Activated naive CD4-positive, alpha-beta T cell treated with anti-CD3 and anti-CD28 coated beads, Interleukin-2, amount 10 ng/mL, durations not matched to agents 7 days and 5 days (primary cell): ENCODE measurements at places on chromosomes 4 and X.

DNA sequence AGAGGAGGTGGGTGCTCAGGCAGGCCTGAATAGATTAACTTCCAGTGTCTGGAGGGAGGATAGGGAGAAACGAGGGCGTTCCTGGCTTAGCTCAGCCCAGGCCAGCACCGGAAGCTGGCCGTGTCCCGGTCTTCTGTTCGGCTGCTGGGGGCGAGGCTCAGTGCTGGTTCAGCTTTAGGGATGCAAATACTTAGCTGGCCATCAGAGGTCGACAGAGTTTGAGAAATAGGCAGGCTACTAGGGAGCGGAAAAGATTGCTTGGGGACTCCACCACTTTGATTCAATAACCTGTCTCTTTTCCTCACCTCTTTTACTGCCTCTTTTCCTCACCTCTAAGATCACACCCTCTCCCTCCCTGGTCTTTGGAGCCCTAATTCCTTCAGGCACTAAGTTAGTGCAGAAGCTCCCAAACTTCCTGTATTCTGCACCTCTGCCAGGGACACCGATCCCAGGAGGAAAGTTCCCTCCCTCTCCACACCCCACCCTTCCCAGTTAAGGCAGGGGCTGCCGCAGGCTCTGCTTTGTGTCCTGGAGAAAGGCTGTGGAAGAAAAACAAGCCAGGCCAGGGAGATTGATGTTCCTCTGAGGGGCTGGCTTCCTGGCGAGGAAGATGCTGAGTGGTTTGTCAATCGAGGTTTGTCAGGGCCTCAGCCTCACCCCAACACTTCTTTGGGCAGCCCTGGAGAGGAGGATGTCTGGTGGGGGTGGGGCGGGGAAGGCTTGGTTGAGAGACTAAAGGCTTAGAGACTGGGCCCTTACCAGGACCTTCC, 6.0 kb upstream of the EFNB1 start:
- peak; percentile 32 for DNase-seq

DNA sequence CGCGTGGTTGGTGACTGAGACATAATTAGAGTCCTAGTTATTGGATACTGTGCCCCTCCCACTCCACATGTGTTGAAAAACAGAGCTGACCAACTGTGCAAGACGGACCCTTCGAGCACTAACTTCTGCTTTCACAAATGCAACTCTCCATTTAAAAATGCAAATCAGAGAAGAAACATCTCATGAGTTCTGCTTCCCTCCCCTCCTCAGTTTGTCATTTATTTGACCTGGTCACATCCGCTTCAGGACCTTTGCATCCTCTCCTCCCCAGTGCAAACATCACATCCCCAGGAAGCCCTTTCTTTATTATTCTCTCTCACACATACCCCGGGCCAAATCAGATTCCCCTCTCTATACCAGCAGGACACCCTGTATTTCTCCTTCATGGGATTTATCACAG, 38.1 kb upstream of the NOCT start:
- no peak for DNase-seq

GRCh38 chrX:101377547-101377946, 8.4 kb downstream of the BTK start:
- no peak for DNase-seq

DNA sequence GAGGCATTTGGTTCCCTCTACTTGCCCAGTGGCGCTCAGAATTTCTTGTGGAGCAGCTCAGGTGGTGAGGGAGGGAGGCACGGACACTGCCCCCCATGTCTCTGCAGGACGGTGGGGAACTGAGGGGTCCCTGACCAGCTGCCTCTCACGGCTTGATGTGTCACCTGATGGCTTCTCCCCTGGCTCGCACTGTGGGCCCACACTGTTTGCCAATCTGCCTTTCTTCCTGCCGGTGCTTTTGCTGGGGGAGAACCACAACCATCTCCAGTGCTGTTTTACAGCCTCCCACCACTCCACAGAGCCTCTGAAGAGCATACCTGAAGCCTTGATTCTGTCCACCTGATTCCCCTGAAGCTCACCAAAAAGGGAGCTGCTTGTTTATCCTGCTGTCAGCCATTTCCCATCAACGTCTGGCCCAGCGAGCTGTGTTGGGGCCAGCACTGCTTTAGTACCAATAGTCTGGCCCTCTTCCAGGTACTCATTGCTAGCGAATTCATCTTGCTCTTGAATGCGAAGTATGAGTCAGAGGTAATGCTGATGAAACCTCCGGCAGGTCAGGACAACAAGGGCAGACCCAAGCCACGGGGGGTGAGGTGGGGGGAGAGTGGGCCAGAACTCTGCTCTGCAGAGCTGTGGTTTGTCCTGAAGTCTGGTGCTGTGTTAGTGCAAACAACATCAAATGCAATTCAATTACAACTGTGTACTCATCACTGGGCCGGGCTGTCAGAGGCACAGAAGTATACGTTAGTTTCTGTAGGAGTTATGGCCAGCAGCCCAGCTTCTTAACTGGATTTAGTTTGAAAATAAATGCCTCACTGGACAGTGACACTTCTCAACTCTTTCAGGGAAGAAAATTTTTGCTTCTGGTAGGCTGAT, 208.3 kb upstream of the JADE1 start:
- no peak for DNase-seq

- DNase-seq, result no peak
These were observed 144.1 kb downstream of the DIPK2B start for GRCh38 chrX:45056428-45057145.

DNA sequence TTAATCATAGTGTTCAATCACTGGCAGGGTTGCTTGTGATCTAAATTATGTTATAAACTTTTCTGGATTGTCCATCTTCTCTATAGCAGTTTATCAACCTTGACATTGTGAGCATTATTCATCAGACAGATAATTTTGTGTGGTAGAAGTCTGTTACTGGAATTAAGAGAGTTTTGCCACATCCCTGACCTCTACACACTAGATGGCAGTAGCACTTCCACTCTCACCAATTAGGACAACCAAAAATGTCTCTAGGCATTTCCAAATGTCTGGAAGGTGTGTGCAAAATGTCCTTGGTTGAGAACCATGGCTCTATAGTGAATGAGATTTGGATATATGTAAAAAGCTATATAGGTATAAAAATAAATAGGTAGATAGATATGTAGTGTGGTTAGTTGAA, 324.1 kb upstream of the FAM47C start:
- DNase-seq, result no peak

- no peak for DNase-seq
These were observed 1433.8 kb upstream of the TENM3 start for GRCh38 chr4:180809439-180809838.

- no peak for DNase-seq
These were observed 46.8 kb upstream of the GPR78 start for GRCh38 chr4:8533274-8533865.

GRCh38 chrX:9466124-9466495, 1.3 kb downstream of the TBL1X start:
- peak; percentile 42 for DNase-seq

DNA sequence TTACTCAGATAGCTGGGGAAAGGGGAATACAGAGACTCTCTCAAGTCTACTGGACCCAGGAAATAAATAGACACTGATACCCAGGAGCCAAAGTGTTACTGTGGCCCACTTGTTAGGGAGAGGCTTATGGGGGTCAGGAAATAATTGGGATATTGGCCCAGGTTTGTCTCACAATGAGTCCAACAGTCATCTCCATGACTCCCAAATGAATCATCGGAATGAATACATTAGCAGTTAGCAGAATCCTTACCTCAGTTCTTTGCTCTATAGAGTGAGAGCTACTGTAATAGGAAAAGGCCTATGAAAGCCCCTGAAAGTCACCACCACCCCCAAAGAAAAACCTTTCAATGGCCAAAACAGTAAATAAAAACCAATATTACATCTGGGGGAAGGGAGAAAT, 42.4 kb upstream of the ARHGEF6 start:
- no peak for DNase-seq

DNA sequence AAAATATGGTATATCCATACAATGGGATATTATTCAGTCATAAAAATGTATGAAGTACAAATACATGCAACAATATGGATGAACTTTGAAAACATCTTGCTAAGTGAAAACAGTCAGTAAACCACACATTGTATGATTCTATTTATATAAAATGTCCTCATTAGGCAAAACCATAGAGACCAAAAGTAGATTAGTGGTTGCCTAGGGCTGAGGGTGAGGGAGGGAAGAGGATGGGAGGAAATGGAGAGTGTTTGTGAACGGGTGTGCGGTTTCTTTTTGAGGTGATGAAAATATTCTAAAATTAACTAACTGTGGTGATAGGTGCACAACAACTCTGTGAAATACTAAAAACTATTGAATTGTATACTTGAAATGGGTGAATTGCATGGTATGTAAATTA, 29.6 kb downstream of the TEX11 start:
- DNase-seq, result peak; percentile 24

DNA sequence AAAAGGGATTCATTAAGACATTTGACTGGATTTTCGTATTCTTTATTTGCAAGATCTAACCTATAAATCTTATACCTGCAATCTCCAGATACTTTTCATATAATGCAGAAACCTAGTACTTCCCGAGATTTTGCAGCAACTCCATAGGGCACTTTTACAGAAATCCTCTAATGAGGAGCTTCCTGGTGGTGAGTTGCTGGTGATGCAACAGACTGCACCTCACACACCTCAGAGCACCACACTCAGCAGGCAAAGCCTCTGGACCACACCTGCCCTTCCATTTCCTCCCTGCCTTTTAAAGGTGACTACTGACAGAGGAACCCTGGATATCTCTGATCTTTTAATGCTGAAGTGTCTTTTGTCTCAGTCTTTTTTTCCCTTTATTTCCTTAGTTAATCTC, 289.4 kb downstream of the TRAM1L1 start:
- DNase-seq, result no peak

DNA sequence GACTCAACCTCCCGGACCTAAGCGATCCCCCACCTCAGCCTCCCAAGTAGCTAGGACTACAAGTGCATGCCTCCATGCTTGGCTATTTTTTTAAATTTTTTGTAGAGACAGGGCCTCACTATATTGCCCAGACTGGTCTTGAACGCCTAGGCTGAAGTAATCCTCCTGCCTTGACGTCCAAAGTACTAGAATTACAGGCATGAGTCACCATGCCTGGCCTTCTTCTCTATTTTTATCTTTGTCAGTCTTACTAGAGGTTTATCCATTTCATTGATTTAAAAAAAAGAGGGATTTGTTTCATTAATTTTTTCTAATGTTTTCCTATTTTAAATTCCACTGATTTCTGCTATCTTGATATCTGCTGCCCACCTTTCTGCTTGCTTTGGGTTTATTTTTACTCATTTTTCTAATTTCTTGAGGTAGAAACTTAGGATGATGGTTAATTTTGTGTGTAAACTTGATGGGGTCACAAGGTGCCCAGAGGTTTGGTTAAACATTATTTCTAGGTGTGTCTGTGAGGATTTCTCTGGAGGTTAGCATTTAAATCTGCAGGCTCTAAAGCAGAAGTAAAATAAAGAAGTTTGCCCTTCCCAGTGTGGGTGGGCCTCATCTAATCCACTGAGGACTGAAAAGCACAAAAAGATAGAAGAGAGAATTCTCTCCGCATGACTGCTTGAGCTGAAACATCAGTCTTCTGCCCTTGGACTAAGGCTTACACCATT, 116.2 kb upstream of the DCLK2 start:
- no peak for DNase-seq

DNA sequence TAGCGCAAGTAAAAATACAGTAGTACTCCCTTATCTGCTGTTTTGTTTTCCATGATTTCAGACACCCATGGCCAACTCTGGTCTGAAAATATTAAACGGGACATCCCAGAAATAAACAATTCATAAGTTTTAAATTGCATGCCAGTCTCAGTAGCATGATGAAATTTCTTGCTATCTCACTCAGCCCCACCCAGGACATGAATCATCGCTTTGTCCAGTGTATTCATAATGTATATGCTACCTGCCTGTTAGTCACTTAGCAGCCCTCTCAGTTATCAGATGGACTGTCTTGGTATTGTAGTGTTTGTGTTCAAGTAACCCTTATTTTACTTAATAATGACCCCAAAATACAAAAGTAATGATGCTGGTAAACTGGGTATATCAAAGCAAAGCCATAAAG, 158.2 kb upstream of the DDIT4L start:
- DNase-seq, result no peak

DNA sequence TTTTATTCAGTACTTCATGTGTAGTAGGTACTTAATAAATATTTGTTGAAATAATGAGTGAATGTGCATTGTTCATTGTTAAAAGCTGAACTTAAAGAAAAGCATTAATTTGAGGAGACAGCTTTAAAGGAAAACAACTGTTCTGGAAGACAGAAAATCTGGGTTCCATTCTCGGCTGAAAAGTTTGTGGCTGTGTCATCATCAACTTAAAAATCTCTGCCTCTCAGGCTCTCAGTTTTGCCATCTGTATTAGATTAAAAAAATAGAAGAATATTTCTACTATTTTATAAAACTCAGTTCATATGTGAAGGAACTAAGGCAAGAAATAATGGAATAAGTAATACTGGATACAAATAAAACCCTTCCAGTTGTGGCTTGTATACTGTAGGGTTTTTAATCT, 62.5 kb downstream of the FSTL5 start:
- DNase-seq, result no peak

DNA sequence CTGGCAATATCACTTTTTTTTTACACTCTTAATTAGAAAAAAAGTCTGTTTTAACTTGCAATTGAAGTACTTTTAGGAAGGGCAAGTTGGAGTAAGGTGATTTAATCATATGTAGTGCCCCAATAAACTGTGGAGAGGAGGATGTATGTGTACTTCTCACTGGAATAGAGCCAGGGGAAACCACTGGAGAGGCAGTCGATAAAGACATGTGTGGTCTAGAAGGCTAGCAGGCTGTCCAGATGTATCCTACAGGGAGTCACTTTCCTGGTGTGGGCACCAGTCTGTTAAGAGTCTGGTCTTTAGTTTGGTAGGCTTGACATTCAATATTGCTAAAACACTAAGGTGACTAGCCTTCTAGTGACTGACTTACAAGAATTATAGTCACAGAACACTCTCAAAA, 9.6 kb upstream of the SGMS2 start:
- no peak for DNase-seq

GRCh38 chr4:184769141-184769765, 35.4 kb upstream of the CENPU start:
- no peak for DNase-seq

DNA sequence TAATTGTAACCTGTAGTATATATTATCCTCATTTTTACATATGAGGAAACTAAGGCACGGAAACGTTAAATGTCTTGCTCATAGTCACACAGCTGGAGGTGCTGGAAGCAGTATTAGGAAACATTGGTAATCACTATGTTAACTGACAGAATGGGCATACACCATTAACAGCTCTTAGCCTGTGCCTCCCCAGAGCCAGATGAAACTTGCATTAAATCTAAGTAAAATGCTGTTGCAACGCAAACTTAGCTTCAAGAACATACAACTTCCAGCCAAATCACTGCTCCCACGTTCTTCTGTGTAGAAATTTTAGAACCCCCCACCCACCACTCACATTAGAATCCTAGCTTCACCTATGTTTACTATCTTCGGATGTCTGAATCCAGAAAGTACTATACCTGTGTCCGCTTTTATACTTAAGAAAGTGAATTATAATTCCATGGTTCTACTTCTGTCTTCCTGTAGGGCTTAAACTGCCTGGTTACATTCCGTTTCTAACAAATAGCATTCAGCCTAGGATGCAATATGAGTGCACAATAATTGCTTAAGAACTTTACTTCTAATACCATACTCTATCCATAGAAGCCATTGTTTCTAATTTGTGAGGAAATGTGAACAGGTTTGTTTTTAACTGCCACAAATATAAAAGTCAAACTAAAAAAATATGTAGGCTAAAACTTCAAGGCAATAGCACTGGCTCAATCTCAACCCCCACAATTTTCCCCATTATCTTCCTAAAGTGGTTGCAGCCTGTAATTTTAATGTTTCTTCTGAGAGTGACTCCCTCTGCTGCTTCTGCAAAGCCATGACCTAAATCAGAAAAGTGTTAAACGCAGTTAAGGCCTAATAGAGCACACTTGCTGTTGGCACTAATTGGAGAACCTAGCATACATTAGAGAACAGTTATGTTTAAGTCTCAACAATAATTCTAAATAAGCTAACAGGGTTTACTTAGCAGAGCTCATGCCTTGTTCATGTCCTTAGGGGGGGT, 4.4 kb downstream of the UNC5C start:
- no peak for DNase-seq
